ENCODE measurements at places on chromosomes 6 and 20. TPM values are rescaled to one million over a fixed set of nuclear protein-coding genes. Genes with fewer than 3 reads are reported as not detected.

DNA sequence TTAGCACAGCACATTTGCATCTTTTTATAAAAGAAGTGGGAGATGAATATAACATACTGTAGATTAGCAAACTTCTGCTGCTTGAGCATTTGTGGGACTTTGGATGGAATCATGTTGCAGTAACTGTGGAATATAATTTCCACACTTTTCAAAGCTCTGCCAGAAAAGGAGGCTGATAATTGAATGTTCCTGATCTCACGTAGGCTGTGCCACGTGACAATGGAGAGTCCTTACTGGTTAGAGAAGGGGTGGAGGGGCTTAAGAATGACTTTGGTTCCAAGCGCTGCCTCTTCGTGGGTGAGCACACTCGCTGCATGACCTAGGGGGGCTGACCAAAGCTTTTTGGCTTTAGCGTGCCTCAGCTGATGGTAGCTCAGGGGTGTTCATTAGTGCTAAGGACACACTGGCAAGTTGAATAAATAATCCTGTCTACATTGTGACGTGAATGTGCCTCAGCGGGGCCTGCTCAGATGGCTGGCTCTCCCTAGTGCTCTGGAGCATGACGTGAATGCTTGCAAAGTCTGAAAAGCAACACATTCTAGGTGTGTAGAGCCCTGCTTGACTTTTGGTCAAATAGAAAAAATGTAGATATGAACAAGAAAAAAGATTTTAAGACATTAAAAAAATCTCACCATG, 15.0 kb downstream of the WRNIP1 start:
- no peak for DNase-seq

GRCh38 chr6:101458826-101459225, 65.3 kb downstream of the GRIK2 start:
- no peak for DNase-seq

GRCh38 chr6:44462797-44463727, 75.6 kb downstream of the CDC5L start:
- no peak for DNase-seq

DNA sequence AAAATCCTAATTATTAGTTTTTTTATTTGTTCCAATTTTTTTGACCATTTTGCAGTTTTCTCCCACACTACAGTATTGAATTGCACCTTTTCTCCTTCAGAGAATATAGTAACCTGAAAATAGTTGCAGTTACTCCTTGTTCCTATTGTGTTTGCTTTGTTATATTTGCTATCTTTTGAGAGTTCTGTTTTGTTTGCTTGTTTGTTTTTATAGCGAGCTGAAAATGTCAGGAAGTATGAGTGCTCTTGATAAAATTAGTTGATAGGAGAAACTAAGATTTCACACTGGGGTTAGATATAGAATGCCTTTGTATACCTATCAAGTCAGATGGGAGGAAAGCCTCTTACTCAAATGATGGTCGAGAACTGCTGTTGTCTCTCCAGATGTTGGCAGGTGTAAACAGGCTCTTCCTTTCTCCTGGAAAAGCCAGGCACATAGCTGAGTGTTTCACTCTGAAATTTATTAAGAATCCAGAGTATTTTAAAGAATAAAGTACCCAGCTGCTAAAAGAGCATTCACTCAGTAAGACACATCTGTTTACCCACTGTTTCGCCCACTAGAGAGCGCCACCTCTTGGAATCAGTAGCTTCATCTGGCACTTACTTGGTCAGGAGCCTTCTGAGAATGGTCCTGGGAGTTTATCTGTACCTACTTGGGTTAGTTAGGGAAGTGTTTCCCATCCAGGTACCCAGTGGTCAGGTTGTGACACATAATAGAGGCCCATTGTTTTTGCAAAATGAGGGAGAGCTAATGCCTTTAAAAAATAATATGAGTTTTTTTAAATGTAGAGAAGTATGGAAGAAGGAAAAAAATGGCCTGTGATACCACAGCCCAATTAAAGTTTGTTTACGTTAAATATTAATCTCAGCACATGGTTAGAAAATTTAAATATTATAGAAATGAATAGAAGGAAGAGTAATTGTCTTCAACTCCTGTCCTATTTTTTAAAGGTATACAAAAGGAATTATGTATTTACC, 11.2 kb downstream of the NT5DC1 start:
- DNase-seq = no peak

The LY6G5C gene
- total RNA-seq = 7.1 TPM

The ADGRF5 gene
- 129 TPM for total RNA-seq

The DEF6 gene
- total RNA-seq = 69.1 TPM

All from spleen (tissue), 13 donors.